A172 (cell line): ENCODE measurements at places on chromosomes 11 and 22.
A peak's percentile ranks its signal among the peaks of the same experiment; 100 is the strongest.

GRCh38 chr11:3184732-3185347, 19.7 kb upstream of the OSBPL5 start:
- DNase-seq: no peak

DNA sequence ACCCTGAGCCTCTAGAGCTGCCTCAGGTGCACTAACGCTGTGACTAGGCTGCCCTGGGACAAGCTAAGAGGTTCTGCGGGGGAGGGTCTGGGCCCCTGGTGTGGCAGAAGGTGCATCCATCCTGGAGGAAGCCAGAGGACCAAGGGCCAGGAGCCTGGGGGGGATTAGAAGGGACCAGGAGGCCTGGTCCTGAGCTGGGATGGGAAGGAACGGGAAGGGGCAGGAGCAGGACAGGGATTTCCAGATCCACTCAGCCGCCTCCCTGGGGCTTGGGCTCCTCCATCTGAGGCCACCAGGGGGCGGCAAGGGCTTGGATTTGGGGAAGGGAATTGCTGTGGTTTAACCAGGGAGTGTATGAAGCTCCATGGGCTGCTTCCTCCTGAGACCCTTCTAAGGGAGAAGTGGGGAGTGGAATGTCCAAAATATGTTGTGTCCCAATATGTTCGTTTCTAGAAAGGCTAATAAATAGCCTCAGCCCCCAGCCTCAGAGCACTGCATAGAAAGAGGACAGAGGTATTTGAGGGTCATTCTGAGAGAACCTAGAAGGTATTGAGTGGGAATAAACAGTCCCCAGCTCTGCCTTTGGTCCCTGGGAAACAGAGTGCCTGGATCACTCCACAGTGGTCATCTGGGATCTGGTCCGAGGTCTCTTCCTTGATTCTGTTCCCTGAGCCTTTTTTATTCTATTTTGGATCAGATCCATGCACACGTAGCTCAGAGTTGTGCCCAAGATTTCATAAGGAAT, 17.4 kb upstream of the PRAME start:
- peak; percentile 22 for DNase-seq

- DNase-seq: no peak
These were observed 60.5 kb downstream of the ENTHD1 start for GRCh38 chr22:39833093-39833492.

DNA sequence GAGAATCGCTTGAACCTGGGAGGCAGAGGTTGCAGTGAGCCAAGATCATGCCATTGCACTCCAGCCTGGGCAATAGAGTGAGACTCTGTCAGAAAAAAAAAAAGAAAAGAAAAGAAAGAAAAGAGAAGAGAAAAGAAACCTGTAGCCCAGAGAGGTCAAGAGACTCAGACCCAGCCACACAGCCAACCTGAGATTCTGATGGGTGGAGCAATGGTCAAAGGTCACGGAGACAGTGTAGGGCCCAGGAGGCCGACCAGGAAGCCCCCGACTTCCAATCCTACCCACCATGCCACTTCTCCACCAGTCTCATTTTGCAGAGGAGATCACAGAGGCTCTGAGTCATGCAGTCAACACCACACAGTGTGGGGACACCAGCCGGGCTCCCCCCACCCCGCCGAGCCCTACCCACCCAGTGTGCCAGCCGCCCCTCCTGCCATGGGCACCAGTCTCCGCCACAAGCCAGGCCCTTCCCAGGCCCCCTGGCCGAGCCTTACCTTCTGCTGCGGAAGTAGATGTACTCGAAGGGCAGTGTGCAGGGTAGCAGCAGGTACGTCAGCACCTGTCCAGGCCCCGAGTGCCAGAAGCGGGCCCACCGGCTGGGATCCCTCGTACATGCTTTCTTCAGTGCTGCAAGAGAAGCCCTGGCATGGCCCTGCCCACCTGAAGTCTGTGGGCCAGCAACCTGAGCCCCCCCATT, 7.9 kb downstream of the PNPLA5 start:
- DNase-seq: no peak

GRCh38 chr11:328012-328411, 7.4 kb upstream of the IFITM3 start:
- no peak for DNase-seq

DNA sequence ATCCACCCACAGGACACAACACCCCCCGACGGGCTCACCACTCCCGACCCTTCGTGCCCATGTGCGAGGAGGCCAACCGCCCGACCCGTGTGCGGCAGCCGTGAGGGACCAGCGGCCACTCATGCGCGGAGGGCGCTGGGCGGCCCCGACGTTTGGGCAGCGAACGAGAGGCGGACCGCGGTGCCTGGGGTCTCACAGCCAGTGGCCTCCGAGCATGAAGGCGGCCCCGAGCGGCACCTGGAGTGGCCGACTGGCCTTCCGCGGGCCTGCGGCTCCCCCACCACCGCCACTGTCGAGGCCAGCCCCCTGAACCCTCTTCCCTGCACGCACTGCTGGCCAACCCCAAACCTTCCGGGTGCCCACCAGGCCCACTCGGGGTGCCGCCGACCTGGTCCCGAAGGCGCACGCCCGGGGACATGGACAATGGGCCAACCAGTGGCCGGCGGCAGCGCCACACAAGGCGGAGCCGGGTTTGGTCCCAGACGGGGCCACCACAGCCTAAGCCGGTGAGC, 4274.9 kb upstream of the OR11H1 start:
- DNase-seq: no peak

DNA sequence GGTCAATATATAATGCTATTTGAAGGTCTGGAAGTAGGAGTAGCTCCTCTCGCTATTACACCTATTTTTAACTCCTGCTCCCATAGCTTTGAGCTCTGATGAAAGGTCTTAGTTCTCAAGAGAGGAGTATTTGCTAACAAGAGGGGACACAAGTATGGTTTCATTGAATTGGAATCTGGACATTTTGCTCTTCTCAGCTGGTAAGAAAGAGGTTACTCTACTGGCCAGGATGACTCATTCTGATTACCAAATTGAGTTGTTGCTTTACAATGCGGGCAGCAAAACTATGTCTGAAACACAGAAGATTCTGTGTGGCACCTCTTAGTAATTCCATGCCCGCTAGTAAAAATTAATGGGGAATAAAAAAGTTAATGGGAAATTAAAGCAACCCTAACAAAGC, 63.6 kb upstream of the EP300 start:
- peak; percentile 76 for DNase-seq

DNA sequence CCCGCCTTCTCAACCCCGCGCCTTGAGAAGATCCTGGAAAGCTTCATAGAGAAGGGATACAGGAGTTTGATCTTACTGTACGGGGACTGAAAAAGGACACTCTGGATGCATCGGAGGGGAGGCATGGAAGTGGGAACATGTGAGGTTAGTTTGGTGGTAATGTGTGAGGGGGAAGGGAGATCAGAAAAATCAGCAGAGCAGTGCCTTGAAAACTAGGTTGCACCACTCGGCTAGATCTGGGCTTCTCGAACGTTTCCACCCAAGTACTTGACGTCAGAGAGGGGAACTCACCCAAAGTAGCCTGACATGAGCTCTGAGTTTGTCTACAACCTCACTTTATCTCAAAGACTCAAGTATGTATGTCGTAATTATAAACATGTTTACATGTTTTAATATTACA, 14.5 kb downstream of the USP35 start:
- DNase-seq: no peak

- no peak for DNase-seq
These were observed 27.9 kb downstream of the PRMT3 start for GRCh38 chr11:20415432-20415831.

- DNase-seq: peak; percentile 29
These were observed 1419.8 kb upstream of the TENM4 start for GRCh38 chr11:80860632-80861031.

- no peak for DNase-seq
These were observed 42.3 kb upstream of the NFRKB start for GRCh38 chr11:129937592-129938238.

DNA sequence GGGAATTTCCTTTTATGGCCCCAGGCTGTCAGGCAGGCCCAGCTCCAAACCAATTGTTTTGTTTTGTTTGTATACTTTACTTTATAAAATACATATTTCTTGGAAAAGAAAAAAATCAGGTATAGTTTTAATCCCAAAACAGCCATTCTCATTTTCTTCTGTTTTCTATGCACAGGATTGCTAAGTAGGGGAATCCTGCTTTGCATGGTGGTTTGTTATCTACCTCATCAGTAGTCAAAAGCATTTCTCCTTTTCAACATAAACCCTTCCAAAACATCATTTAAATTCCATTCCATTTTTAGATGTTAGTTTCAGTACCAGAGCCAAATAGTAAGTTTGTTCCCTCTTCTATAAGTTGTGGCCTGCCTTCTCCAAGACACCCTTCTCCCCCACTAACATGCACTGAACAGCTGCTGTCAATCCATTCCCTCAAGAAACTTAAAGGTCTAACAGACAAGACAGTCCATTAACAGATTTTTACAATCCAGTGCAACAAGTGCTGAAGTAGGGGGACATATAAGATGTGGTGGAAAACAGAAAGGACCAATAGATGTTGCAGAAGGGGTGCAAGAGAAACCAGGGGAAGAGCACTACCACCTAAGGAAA, 3.7 kb downstream of the ILK start:
- DNase-seq: no peak

- DNase-seq: no peak
These were observed 75.8 kb downstream of the GAS2 start for GRCh38 chr11:22742157-22742613.

DNA sequence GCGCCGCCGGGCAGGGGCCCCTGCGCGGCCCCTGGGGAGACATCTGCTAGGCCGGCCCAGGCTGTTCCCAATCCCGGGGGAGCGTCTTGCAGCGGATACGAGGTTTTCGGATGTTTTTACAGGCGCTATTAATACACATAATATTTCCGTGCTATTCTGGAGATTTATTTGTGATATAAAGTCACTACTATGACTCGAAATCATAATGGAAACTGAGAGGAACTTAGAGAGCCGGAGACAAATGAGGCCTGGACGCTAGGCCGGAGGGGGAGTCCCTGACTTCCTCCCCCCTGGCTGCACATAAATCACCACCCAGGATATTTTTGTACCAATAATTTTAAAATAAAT, 91.7 kb upstream of the ANO1 start:
- no peak for DNase-seq

GRCh38 chr11:132453406-132453805, 1078.9 kb downstream of the OPCML start:
- no peak for DNase-seq

- DNase-seq: peak; percentile 41
These were observed 539 bp downstream of the SLC35C1 start for GRCh38 chr11:45805305-45806071.

- DNase-seq: no peak
These were observed 6.8 kb downstream of the JRKL start for GRCh38 chr11:96396637-96397036.

GRCh38 chr11:1733009-1733715, 17.2 kb downstream of the IFITM10 start:
- DNase-seq: no peak

DNA sequence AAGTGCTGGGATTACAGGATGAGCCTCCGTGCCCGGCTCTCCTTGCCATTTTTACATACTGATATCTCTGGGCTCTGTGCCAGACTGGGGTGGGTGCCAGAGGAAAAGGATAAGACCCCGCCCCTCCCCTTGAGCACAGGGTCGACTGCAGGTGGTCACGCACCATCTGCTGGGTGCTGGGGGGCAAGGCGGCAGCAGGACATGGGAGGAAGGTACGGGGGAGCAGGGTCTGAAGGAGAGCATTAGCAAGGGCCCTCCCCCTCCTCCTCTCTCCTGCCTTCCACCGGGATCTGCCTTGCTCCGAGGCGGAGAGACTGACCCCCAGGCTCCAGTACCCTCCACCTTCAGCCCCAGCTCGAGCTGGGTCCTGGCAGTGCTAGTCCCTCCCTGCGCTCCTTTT, 9.7 kb upstream of the PGA3 start:
- no peak for DNase-seq

DNA sequence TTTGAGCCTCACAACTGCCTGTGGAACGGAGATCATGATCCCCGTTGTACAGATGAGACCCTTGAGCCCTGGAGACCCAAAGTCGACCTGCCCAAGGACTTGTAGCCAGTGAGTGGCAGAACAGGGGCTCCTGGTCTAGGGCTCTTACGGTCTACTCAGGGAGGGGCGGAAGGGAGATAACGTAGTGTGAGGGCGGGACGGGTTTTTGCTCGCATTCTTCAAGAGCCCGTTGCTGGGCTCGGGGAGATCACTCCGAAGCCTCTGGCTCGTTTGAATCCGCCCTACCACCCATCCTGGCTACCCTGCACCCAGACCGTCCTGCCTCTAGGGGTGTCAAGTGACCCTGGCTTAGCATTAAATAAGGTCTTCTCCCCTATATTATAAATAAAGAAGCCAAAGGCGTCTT, 639 bp downstream of the CRY2 start:
- peak; percentile 44 for DNase-seq
